Progenitor cell of endocrine pancreas (in vitro differentiated cells): ENCODE measurements at places on chromosomes 6 and 20.

DNA sequence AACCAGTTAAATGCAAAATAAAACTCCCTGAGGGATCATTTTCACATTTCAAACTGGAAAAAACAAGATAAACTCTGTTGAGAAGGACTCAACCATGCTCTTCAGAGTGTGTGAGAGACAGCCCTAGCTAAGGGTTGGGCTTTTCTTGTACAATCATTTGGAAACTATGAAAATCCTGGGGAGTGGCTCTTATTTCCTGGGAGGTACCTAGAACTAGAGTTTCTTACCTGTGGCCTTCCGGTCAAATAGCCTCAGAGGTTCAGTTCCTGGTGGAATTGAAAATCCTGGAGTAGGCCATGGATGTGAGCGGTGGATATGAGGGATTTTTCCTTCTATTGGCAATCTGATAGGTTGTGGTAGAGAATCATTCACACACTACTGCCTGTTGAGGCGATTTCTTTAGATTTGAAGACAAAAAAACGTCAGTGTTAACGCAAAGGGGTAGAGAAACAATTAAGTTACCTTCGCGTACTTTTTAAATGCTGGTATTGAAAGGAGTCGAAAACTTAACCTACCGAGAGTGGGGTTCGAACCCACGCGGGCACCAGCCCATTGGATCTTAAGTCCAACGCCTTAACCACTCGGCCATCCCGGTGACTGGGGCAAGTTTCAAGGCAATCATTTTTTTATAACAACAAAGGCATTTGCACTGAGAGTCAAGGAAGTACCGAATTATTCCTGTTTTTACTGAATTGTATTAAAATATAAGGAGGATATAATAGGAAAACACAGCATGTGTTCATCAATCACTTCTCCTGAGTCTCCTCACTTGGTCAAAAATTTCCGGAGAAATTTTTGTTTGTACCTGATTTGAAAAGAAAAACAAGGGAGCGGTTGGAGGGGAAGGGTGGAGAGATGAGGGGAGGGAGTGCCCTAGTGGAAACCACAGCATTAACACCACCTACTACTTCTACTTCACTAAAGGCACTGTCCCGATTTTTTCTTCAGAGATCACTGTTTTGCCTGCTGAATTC, 191.3 kb downstream of the OR2B2 start:
- no peak for DNase-seq

DNA sequence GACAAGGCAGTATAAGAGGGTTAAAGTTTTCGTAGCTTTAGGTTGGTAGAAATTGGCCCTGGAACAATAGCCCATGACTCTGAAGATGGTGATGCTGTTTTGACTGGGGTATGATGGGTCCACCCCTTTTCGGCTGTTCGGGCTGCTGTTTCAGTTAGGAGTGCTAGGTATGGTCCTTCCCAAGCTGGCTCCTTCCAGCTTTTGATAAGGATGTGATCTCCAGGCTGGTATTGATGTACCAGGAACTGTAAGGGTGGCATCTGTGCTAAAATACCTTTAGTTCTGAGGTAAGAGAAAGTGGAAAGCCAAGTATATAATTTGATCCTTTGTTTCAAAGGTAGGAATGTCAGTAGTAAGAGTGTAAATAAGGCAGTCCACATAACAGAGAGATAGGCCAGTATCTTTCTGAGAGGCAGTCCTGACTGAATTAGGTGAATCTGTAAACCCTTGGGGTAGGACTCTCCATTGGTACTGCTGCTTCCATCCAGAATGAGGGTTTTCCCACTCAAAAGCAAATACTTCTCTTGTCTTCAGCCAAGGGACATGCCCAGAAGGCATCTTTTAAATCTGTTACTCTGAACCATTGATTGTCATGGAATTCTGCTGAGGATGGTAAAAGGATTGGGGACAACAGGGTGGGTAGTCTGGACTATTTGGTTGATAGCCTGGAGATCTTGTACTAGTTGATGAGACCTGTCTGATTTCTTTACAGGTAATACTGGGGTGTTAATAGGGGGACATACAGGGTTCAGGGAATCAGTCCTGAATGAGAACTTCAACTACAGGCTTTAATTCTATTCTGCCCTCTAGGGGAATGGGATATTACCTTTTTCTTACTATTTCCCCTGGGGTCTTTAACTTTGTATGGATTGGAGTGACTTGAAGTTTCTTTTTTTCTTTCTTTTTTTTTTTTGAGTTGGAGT, 6.1 kb upstream of the ZNFX1 start:
- DNase-seq, result no peak

GRCh38 chr6:71396410-71396801, 107.8 kb downstream of the OGFRL1 start:
- no peak for DNase-seq

GRCh38 chr6:118709859-118710350, 58.5 kb upstream of the CEP85L start:
- DNase-seq, result no peak

DNA sequence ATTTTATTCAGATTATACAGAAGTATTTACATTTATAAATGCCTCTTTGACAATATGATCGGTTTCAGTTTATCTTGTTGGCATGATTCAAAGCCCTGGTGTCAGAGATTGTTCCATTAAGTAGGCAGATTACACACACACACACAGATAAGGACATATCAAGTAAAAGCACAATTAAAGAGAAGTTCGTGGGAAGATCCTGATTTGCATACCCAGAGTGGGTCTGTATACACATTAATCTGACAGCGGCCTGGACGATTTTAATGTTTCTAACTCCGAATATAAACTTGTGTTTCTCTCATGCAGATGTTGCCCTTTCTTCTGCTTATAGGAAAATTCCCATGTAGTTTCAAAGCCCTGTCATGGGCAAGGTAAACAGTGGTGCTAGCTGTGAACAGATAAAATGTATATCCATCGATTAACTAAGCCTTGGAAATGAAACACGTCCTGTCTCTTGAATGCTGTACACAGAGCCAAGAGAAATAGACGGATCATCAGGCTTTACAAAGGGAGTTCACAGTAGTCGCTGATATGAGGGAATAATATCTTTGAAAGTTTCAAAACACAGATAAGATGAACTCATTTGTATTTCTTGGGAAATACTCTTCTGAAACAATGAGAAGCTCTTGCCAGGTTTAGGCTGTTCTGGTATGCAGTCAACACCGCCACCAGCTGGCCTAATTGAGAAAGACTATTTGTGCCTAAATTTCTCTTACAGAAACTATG, 108.2 kb upstream of the GMDS start:
- DNase-seq, result peak; percentile 49

DNA sequence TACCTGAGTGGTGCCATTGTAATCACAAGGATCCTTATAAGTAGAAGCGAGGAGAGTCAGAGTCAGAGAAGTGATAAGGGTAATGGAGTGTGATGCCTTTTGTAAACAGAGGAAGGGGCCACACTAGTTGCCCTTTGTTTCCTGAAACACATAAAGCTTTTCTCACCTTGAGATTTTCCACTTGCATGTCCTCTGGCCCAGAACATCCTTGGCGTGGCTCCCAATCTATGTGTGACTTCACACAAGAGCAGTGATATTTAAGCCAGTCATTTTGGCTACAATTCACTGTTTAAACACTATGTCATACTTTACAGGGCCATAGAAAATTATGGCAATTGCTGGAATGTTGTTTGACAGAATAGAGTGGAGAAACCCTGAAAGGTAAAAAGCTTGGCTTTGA, 121.2 kb upstream of the BTN3A2 start:
- no peak for DNase-seq

DNA sequence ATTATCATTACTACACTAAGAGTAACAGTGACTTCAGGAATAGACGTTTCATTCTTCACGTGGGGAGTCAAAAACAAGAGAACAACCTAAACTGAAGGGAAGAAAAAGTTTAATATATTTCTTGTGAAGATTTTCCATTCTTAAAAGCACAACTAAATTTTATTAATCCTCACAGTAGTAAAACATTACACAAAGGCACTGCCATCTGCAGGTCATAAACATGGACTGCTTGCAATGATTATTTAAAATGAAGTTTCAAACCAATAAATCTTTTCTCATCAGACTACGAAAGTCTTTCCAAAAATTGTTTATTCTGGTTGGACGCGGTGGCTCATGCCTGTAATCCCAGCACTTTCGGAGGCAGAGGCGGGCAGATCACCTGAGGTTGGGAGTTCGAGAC, 2.6 kb downstream of the NCOA5 start:
- no peak for DNase-seq

DNA sequence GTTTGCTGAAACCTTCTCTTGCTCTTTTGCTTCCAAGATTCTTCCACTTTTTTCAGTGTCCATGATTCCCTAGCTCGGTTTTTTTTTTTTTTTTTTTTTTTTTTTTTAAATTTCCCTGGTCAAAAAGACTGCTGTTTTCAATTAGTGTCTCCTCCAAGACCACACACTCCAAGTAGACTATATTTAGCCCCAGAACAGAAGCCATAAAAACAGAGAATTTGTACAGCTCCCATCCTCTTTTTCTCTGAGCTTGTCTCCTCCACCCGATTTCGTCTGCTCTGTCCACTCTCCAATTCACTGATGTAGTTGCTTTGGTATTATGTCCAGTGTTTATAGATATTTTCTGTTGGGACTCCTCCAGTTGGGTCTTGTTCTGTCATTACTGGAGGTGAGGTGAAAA, 37.6 kb downstream of the RSPH3 start:
- DNase-seq, result no peak

DNA sequence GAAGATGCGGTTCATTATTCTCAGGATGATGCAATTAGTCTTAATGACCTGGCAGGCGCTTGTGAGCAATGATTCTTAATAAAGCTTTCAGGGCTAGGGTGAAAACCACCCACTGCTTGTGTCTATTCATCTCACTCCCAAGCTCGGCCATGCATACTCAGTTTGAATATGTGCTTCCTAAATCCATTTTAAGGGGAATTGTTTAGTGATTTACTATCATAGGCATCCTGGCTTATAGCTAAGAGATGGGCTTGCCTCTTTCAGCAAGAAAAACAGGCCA, 141.1 kb upstream of the SLC24A3 start:
- DNase-seq, result no peak

DNA sequence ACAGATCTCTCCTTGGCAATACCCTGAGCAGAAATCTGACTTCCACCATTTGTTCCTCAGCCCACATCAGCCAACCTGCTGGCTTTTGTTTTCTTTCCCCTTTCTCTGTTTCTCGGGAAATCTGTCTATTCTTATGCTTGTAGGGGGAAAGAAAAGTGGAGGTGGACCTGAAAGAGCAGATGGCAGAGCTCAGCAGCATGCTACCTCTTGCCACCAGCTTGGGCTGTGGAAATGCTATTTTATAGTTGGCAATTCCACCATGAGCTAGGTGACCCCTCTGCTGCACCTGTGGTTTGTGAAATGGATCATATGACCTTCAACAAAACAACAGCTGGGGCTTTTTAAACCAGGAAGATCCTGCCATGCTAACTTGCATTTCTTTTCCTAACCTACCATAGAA, 6.8 kb upstream of the SPATS1 start:
- no peak for DNase-seq

- DNase-seq, result peak; percentile 84
Observed at GRCh38 chr6:30678964-30679726, 6.3 kb upstream of the DHX16 start.

DNA sequence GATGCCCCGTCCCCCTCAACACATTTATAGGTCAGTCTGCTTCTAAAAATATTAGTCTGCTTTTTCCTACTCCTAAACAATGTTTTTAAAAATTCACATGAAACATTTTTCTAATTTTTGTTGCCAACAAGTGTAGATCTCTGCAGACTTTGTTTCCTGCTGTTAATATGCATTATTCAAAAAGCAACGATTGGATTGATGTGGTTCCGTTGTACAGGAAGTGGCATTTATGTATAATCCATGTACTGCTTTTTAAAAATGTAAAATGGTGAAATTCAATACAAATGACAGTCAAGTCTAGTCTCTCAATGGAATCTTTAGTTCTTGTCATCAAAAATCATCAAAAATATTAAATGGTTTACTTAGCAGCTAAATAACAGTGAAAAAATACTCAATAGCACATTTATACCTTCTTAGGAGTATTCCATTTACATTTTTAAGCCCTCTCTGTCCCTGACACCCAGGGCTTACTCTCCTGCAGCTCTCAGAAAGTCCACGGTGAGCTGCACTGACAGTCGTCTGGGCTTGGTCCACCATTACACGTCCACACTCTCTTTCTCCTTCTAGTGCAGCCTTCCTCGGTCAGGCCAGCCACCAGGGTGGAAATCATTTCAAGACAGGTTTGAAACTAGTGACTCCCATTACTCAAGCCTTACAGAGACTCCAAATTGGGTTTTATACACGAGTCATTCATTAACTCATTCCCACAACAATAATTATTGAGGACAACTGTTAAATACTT, 211.5 kb downstream of the TMEM200A start:
- no peak for DNase-seq

- no peak for DNase-seq
Observed at GRCh38 chr20:25148181-25148981, 47.1 kb upstream of the ENTPD6 start.

DNA sequence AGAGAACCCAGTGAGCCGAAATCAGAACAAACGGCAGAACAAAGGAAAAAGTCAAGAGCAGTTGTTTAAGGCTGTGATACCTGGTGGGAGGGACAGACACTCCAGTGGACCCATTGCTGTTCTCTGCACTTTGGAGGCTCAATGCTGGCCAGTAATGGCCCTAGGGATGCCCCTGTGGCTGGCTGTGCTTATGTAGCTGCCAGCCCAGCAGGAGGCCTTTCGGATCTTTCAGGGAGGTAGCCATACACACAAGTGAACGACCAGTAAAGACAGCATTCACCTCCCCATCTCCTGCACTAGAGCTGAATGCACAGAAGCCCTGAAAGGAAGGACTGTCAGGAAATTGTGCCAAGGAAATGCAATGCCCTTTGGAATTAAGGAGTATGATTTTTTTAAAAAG, 34.3 kb downstream of the GPLD1 start:
- no peak for DNase-seq

- no peak for DNase-seq
Observed at GRCh38 chr6:136464148-136464547, 86.1 kb downstream of the MAP7 start.

GRCh38 chr6:81465859-81466258, 286.6 kb downstream of the TENT5A start:
- DNase-seq, result no peak

GRCh38 chr6:73898599-73898998, 202.6 kb downstream of the CD109 start:
- no peak for DNase-seq

GRCh38 chr6:125294036-125294435, 7.7 kb downstream of the HDDC2 start:
- no peak for DNase-seq

DNA sequence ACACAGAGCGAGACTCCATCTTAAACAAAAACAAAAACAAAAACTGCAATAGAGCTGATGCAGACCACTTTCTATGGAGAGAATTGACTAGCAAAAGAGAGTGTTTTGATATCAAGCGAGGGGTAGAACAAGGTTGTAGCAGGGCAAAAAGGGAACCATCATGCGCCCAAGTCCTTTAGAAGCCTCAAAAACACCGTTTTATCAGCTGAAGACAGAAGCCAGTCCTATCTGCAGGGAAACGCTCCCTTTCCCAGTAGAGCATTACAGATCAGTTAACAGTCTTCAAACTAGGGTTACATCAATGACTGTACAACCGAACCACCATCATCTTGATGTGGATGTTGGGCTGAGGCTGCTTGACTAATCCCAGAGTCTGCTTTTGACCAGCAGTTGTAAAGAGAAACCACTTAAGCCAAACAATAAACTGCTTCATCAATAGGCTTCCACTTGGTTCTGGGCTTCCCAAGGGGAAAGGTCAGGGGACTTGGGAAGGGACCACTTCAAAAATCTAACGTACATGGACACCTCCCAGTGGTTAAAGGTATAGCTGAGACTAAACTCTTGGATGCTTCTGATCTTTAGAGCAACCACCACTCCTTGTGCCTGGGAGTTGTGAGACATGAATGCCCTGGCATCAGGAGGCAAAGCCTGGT, 59.6 kb upstream of the SPDEF start:
- DNase-seq, result no peak

GRCh38 chr6:156582509-156582992, 194.6 kb upstream of the ARID1B start:
- DNase-seq, result no peak
